ENCODE measurements at places on chromosomes 1 and 21.

- DNase-seq, result no peak
These were observed 14.3 kb downstream of the CENPF start for GRCh38 chr1:214617246-214617645.

DNA sequence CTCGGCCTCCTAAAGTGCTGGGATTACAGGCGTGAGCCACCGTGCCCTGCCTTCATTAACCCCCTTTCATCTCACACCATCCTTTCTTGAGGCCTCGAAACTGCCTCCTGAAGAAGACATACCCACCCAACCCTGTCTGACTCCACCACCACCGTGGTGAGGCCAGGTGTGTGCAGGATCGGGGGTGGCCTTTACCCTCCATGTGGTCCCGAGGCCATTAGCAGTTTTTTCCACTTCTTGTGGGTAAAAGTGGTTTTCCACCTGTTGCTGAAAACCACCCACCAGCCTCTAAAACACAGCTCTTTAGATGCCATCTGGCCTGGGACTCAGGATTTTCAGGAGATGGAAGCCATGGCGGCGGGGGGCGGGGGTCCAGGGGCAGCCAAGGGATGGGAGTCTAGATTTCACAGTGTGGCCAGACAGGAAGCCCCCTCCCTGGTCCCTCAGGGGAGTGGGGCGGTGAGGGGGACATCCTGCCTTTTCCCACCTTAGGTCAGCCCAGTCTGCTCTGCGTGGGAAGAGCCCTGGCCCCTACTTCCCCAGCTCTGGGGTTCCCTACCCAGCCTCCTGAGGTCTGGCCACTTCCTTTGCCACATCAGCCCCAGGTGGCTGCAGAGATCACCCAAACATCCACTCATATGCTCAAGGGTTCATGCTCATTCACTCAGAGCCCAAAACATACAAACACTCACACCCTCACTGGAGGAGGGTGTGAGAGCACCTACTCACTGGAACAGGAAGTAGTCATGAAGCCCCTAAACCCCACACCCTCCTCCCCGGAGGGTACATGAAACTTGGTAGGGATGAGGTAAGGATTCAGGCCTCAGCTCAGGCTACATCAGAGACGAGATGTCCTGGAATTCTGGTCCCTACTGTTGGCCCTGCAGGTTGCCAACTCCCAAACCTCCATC is 2.3 kb downstream of the FGR start:
- DNase-seq, result no peak

- DNase-seq, result no peak
These were observed 122.3 kb downstream of the SNX7 start for GRCh38 chr1:98783821-98784220.

DNA sequence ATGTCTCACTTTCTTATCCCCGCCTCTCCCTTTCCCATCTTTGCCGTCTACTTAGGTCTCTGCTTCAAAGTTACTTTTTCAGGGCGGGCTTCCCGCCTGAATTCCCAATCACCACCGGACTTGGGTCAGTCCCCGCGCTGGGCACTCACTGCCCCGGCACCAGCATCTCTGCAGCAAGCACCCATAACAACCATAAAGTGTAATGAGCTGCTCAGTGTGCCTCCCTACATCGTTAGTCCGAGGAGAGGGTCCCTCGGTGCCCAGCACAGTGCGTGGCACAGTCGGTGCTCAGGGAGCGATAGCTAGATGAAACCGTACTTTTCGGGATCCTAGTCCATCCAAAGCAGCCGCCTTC is 633 bp upstream of the CTPS1 start:
- DNase-seq, result peak; percentile 7

GRCh38 chr1:210025870-210026269 is 87.9 kb downstream of the SYT14 start:
- no peak for DNase-seq

DNA sequence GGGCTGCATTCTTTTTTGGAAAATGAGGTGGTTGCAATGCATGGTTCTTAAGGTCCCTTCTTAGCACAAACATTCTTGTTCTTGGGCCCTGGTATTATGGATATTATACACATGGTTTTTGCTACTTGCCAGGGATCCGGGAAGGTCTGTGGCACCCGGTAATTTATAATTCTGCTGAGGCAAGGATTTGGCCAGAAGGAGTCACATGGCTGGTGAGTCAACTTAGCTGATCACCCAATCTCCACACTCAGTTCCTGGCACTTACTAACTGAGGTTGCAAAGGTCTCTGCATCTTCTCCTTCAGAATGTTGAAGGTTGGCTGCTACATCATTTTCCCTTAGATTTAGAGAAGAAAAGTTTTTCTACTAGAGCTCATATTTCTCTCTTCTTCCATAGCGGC is 112.5 kb downstream of the ROR1 start:
- DNase-seq, result no peak

DNA sequence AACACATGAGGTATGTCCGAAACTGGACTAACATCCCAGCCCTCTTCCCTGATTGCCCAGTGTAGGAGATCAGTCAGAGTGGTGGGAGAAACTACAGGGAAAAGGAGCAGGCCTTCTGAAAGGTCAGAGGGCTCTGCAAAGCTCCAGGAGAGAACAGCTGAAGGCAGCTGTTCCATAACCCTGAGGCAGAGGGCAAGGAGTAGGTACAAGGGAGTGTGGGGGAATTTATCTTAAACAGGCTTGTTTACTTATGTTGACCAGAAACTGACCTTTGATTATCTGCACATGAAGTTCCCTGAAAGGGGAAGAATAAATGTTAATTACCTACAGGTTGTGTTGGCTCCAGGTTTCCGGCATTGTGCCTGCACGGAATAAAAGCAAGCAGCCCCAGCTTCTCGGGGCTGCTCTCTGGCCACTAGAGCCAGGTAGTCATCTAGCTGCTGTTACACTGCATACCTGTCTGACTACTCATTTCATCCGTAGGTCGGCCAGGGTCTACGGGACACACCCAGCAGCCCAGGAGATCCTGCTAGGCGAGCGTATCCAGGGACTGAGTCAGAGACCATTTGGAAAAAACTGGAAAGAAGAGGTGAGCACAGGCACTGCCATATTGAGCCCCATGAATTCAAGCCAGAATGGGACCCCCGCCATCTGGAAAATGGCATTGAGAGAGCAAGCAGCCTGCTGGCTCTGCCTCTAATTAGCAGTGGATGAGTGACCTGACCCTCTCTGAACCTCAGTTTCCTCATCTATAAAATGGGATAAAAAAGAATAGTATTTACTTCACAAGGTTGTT is 14.9 kb upstream of the PAQR7 start:
- DNase-seq, result no peak

DNA sequence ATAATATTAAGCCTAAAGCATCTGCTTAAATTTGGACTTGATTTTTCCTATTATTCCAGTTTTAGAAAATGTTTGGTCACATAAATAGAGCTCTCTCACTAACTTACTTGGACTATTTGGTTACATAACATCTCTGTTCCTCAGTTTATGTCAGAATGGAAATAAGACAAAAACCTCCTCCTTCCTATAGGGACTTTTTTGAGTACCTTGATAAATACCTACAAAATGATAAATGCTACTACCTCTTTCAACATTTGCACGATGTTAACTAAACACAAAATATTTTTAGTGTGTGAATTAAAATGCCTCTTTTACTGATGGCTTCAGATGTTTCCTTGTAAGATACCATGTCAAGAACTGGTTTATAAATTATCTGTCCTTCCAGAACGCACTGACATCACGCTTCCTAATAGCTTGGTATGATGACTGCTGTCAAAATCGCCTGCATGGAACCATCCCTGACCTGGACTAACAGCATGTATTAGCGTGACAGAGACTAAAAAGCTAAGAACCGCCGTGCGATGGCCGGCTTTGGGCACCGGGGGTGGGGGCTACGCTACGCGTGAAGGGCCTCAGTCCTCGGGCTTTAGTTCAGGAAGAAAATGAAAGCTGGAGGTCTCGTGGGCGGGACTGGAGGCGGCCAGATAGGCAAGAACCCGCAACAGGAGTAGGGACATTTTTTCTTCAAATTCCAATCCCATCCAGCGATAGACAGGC is 133.2 kb upstream of the BARHL2 start:
- no peak for DNase-seq

DNA sequence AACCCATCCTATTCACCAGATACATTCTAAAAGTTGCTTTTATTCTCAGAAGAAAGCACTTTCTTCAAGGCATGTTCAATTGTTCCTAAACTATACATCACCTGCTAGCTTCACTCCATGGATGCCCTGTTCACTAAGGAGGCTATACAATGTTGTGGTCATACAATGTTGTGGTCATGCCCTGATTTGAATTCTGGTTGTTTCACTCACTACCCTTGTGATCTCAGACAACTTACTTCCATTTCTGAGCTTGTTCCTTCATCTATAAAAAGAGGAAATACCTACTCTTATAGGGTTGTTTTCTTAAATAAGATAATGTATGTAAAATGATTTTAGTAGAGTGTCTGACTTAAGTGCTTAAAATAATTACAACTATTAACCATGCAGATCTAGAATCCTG is 19.7 kb downstream of the EDEM3 start:
- no peak for DNase-seq

GRCh38 chr1:28074892-28075511 is 13.4 kb downstream of the EYA3 start:
- no peak for DNase-seq

DNA sequence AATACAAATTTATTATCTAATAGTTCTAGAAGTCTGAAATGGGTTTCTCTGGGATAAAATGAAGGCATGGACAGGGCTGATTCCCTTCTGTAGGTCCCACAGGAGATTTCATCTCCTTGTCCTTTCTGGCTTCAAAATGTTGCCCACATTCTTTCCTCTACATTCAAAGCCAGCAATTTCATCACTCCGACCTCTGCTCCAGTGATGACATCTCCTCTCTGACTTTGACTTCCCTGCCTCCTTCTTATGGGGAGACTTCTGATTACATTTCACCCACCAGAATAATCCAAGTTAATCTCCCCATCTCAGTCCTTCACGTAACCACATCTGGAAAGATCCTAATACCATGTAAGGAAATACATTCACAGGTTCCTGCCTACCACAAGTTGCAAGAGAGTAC is 358.0 kb upstream of the C1orf87 start:
- no peak for DNase-seq

GRCh38 chr1:201088395-201088794 is 23.8 kb downstream of the CACNA1S start:
- no peak for DNase-seq

- no peak for DNase-seq
These were observed 39.2 kb downstream of the DISP3 start for GRCh38 chr1:11518016-11518701.

- DNase-seq, result no peak
These were observed 259.4 kb downstream of the FAF1 start for GRCh38 chr1:50700621-50701020.

- no peak for DNase-seq
These were observed 13.0 kb upstream of the JAK1 start for GRCh38 chr1:64979358-64979757.

- DNase-seq, result no peak
These were observed 126.0 kb upstream of the KCNJ6 start for GRCh38 chr21:38042246-38042645.

DNA sequence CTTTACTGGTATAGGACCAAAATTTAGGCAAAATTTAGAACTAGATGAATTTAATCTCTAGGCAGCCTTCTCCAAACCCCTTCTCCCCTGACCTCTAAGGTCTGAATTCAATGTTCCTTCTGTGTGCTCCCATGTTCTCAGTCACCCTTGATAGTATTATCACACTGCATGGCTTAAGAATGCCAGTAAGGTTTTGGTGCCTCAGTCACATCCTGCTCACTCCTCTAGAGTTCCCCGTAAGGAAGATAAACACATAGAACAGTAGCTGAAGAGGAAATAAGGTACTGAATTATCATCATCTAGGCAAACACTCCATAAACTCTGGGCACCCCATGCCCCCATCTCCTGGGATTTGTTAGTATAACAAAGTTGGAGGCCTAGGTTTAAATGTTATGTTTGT is 18.2 kb downstream of the PRRX1 start:
- DNase-seq, result no peak

- no peak for DNase-seq
These were observed 170.5 kb downstream of the TTLL7 start for GRCh38 chr1:83828456-83828855.

DNA sequence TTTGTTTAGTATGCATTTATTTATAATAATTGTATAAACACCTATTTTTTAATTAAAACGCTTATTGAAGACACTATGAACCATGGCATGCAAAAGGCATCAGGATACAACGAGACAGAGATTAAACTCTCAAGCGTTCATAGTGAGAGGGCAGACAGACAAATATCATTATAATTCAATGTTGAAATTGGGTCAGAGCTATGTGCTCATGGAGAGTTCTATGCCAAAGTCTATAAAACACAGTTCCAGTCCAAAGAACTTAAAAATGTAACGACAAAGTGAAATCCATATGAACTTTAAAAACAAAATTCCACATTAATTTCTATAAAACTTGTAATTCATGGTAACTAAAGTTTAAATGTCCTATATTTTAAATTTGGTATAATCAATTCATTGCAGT is 724.0 kb downstream of the LTN1 start:
- no peak for DNase-seq

GRCh38 chr1:77583483-77583882 is 99.0 kb downstream of the ZZZ3 start:
- no peak for DNase-seq

DNA sequence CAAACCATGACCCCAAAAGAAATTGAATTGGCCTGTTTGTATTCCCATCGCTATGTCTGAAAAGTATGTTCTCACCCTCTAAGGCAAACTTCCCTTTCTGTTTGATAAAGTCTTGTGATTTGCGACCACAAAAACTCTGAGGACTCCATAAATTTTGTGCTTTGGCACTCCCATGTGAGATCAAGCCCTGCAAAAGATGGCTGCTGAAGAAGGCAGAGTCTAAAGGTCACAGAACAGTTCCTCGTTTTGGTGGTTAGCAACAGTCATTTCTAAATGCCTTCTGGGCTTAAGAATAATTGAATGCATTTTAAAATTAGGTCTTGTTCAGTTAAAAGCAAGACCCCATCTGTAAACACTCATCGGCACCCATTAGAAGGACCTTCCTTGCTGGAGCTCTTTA is 441.6 kb downstream of the OMA1 start:
- no peak for DNase-seq

GRCh38 chr1:3914911-3915310 is 14.8 kb upstream of the C1orf174 start:
- no peak for DNase-seq

DNA sequence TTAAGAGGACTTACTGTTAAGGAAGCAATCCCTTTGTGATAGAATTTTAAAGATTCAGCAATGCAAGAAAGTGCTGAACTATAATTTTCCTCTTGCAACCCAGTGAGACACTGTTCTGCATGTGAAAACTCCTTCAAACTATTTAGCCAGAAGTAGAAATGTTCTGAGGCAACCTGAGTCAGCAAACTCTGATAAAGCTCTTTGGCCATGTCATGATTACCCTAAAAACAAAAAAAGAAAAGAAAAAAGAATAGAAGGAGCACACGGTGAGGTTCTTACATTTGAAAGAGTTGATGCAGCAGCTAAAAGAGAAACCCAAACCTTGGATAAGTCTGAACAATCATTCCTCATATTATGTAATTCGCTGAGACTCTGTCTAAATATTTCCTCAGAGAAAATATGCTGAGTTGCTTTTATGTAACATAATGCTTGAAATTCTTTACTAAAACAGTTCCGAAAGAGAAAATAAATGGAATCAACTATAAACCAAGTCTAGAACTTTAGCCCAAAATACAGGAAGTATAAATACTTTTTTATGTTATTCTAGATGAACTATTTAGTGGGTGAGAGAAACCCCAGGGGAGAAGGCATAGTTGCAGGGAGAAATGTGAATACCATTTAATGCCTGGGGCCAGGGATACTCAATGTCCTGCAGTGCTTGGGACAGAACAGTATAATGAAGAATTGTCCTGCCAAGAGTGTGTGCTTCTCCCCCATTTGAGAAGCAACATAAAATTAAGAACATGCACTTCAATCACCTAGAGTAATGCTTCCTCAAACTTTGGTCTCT is 60.0 kb downstream of the INTS7 start:
- DNase-seq, result no peak
